ENCODE measurements at places on chromosomes 16 and 17. TPM values are rescaled to one million over a fixed set of nuclear protein-coding genes. Genes with fewer than 3 reads are reported as not detected.

Gene VAT1L
- total RNA-seq: not detected

Gene ZNRF1
- total RNA-seq: 23.7 TPM

Gene POLR3K
- 41.4 TPM for total RNA-seq

Gene HS3ST3B1
- total RNA-seq: 0.42 TPM

Gene KIF18B
- 39.3 TPM for total RNA-seq

Gene PRSS33
- not detected for total RNA-seq

Gene NPIPA3
- 1.5 TPM for total RNA-seq

Gene RCVRN
- total RNA-seq: not detected

Gene ITGAL
- 0.16 TPM for total RNA-seq

Gene SYT17
- 13.6 TPM for total RNA-seq

Gene OR2C1
- total RNA-seq: not detected

Gene DCAF7
- 60.9 TPM for total RNA-seq

Gene PLCG2
- 5.1 TPM for total RNA-seq

Gene CLDN6
- 0.35 TPM for total RNA-seq

Gene C17orf58
- total RNA-seq: 18.1 TPM

Gene SDR42E2
- not detected for total RNA-seq

Gene CA4
- total RNA-seq: not detected

Gene TEDC2
- 22.2 TPM for total RNA-seq

Gene KRTAP16-1
- not detected for total RNA-seq

Gene PABPN1L
- not detected for total RNA-seq

Gene PSMC3IP
- 42.2 TPM for total RNA-seq

Gene SMIM36
- not detected for total RNA-seq

Gene SLX1B
- total RNA-seq: 92.6 TPM

Gene LRRC37A
- total RNA-seq: 0.51 TPM

Gene FSCN2
- total RNA-seq: 1.4 TPM

Gene NUP88
- 70.3 TPM for total RNA-seq

Measured in A549 treated with CORT108297 at 1 μM for 4 hours (cell line).